ENCODE measurements at places on chromosomes 1 and 21.

- DNase-seq = no peak
These were observed 92.8 kb downstream of the ITPKB start for GRCh38 chr1:226646026-226646869.

DNA sequence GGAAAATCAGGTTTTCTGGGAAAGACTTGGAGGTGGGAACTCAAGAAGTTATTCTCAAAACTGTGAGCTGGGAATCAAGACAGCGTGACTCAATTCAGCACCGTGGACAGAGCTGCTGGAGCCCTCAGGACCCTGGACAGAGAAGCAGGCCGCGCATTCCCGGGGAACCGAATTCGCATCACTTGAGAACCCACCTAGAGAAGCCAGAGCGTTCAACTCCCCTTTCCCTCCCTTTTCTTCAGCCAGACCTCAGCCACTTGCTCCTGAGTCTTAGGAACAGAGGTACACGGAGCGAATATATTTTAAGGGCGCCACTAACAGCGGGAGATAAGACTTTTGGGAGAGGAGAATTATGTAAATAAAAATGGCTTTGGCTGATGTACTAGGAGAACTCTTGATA is 2.0 kb upstream of the LIN28A start:
- peak; percentile 71 for DNase-seq

DNA sequence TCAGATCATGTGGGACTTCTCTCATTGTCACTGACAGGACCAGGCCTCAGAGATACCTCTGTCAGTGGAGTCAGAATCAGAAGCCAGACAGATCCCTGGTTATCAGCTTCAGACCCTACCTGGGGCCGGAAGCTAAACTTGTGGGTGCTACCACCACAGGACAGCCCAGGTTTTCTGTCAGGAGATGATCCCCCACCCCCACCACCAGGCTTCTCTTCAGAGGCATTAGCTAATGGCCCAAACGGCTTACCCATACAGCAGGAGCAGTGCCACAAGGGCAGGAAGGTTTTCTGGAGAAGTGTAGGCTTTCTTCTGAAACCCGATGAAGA is 105.5 kb downstream of the ABCA4 start:
- no peak for DNase-seq

DNA sequence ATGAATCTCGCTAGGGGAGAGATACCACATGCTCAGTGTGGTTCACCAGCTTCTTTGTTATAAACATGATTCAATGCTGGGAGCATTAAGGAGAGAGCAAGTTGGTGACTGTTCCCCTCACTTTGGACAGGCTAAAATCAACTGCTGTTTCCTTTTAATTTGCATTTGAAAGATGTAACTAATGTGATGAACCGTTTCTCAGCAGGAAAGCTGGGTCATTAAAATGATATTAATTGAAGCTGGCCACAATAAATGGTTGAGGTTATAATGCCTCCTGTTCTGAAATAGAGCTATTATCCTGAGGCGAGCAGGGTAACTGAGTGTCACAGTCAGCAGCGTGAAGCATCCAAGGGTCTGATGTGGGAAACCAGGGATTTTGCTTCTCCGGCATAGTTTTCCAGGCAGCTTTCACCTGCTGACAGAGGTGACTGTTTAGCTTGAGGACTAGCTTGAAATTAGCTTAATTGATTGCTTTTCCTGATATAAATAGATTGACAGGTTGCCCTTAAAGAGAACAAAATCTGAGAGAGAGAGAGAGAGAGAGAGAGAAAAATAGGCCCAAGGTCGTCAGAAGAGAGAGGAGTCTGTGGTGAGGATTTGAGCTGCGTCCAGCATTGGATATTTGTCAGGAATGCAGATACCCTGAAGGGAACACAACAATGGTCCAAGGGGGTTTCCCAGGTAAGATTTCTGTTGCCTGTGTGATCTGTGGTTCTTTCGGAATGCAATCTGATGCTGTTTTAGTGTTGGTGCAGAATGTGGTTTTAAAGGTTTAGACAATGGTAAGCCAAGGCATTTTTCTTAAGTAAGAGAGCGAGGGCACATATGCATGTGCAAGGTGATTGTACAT is 209.7 kb downstream of the PATJ start:
- DNase-seq = no peak

All from stimulated activated CD4-positive, alpha-beta T cell treated with anti-CD3 and anti-CD28 coated beads, Interleukin-12 subunit alpha, Interleukin-12 subunit beta, amount 100 ng/mL, for 4 hours (primary cell).